ENCODE measurements at places on chromosomes 12 and 14.

DNA sequence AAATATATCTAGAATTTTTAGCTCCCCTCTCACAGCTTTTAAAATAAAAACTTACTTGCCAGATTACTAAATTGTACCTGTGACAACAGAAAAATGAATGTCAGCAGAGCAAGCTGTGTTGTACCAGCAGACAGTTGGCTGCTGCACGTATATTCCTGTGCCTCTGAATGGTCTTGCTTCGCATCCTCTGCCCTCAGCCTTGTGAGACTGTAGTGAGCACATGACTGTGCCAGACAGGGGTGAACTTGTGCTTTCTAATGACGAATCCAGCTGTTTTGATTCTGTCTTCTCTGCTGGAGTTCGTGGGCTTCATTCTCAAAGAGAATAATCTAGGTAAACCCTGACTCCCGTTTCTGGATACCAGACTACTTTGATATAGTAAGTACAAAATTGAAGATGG, 58.3 kb upstream of the FRMD6 start:
- no peak for DNase-seq

DNA sequence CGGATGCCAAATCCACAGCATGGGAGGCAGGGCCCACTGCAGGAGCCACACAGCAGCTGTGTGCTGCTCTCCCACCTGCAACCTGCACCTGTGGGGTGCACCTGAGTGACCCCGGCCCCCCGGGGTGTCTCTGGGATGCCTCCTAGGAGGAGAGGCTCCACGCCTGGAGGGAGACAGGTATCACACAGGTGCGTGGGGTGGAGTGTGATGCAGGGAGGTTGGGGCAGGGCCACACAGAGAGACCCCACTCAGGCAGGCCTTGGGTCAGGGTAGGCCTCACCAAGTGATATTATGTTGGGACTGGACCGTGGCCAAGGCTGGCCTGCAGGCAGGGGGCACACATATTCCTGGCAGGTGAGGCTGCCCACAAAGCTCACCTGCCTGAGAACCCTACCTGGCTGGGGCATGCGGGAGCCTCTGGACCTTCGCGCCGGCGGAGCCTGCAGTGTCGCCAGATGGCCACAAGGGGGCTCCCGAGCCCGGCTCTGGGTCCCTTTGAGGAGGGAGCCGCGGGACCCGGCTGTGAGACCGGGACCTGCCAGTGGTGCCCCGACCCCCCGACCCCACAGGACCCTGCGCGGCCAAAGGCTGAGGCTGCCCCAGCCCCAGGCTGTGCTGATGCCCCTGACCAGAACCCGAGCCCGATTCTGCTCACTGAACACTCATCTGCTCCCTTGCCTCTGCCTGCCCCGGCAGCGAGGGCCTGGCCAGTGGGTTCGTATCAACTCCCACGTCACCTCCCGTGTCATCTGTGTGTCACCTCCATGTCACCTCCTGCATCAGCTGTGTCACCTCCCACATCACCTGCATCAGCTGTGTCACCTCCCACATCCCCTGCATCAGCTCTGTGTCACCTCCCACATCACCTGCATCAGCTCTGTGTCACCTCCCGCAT, 11.4 kb downstream of the TMEM121 start:
- DNase-seq: no peak

GRCh38 chr14:92984082-92984788, 61.3 kb downstream of the CHGA start:
- no peak for DNase-seq

DNA sequence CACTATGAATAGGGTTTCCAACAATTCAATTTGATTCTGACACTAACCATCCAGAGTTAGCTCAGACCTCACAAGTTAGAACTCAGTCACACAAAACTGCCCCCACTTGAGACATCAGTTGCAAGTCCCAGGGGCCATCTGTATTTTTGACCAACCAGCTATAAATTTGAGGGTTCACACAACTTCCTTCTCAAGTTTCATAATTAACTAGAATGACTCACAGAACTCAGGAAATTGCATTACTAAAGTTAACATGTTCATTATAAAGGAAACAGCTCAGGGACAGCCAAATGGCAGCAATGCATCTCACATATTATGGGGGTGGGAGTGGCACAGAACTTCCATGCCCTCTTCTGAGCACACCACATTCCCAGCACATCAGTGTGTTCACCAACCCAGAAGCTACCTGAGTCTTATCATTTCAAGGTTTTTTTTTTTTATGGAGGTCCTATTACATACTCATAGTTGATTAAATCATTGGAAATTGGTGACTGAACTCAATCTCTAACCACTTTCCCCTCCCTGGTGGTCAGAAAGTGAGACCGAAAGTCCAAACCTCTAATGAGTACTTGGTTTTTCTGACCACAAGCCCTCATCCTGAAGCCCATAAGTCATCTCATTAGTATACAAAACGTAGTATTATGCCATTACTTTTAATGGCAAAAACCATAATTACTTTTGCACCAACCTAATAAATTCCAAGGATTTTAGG, 1721.5 kb upstream of the SEL1L start:
- no peak for DNase-seq

GRCh38 chr14:74239848-74240793, 872 bp downstream of the VSX2 start:
- DNase-seq: no peak

DNA sequence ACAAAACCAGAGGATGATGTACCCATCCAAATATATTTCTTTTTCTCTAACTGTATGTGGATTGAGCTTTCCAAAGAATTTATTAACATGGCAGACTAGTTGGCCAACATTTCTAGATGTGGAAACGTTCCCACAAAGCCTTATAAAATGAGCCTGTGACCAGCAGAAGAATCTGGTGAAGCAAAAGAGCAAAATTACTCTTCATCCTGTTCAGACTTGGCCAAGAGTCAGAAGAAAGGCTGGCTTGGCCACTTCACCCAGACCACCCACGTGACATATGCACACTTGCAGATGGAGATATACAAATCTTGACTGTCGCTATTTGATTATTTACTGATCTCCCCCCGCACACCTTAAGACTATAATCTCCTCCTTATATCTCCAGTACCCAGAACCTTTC, 96.7 kb downstream of the NUAK1 start:
- DNase-seq: no peak

Measured in SK-N-MC (cell line).